ENCODE measurements at places on chromosomes 12 and 14.
A peak's percentile ranks its signal among the peaks of the same experiment; 100 is the strongest.

GRCh38 chr14:65753061-65753460, 340.5 kb downstream of the FUT8 start:
- no peak for DNase-seq

GRCh38 chr14:75438486-75439080, 10.8 kb downstream of the JDP2 start:
- DNase-seq = no peak

DNA sequence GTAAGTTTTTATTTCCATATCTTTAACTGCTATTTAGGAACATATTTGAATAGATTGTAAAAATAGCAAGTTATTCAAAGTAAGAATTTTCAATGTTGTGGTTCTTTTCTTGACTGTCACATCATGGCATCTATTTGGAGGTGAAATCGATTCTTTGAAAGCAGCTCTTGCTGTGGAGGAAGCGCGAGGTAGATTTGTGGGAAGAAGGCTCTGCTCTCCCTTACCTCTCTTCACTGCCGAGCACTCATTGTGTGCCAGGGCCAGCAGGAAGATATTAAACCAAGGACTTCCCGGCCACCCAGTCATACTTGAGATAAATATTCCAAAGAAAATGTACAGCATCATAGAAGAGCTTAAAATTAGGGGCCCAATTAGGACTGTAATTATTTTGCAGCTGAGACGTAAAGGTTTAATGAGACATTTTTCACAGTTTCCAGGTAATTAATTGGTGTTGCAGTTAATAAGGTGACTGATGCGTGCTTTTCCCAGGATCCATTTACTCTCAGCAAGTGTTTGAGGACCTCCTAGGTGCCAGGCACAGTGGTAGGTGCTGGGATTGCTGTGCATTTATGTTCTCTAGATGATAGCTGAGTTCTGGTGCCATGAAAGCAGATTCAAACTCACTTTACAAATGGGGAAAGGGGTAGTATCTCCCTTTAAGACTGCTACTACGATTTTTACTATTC, 89.2 kb upstream of the DYNC1H1 start:
- no peak for DNase-seq

GRCh38 chr12:25829192-25829591, 129.3 kb upstream of the RASSF8 start:
- no peak for DNase-seq

GRCh38 chr12:120583478-120584030, 2.4 kb upstream of the POP5 start:
- DNase-seq = peak; percentile 76

GRCh38 chr14:100804558-100805309, 21.2 kb upstream of the MEG3 start:
- DNase-seq = no peak

DNA sequence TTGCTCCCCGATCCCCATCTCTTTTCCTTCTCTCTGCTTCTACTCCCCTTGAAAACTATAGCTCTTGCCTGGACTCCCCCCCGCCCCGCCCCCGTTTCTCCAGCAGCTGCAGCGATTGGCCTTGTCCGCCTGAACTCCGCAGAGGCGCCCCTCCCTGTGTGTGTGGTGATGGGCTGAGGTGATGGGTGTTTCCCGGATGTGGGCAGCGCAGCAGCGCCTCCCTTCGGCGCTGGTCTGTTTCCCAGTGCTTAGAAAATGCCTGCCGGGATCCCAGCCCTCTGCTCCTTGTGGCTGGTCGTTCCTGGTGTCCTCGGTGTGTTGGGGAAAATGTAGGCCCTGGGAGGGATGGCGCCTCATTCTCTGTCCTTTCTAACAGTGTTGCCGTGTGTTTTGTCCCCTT, 43.3 kb downstream of the GALNT8 start:
- no peak for DNase-seq

DNA sequence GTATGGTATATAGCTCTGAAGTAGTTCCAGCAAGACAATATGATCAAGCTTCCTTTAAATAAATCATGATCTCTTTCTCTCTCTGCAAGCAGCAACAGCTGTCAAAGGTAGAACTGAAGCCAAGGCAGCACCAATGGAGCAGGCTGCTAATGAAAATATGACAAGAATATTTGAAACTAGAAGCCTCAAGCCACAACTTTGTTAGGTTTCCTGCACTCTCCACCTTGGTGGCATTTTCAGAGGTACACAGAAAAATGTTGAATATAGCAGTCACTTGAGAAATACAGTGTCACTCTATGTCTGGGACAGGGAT, 43.8 kb upstream of the PSMA6 start:
- DNase-seq = no peak

- no peak for DNase-seq
Measured at GRCh38 chr14:30864934-30865333, 9.4 kb upstream of the COCH start.

DNA sequence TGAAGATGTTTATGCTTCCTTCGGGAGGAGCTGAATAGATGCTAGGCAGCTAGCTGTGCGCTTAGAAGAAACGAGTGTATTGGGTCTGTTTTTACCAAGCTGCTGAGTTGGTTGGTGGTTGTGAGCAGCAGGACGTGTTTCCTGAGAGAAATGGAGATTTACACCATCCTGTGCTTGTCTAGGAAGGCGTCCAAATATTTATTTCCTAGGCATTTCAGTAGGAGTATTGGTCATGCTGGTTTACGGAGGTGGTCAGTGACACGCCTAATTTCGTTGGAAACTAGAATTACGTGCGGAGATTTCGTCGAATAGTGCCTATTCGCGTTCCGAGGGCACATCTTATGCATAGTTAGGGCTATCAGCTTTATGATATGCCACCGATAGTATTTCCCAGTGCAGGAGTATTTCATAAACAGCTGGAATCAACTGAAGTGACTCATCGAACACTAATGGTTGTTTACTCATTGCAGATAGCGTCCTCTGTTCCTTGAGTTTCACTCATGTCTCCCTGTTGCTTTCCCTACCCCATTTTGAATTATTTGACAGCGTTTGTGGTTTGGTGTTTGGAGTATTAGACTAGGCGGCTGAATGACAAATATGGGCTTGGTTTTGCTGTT, 780 bp downstream of the TBC1D15 start:
- no peak for DNase-seq

DNA sequence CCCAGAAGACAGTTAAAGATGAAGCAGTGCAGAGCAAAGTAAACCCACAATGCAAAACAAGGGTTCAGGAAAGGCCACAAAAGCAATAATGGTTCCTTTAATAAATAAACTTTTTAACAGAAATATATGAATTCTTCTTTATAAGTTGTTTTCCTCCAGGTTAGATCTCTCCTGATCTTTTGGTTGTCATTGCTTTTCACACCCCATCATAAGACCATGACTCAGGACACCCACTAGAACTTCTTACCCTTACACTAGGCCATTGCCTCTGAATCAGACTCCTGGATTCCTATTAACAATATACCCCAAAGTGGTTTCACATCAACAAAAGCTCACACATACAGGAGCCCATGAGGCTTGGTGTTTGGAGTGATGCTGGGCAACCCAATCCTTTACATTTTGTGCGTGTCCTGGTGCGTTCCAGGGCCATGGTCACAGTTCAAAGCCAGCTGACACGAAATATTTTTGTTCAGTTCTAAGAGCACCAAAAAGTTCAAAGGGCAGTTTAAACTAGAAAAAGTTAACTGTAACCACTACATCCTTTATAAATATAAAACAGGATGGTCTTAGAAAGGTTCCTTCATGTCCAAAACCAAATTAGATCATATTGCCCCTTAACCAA, 187.0 kb downstream of the EPS8 start:
- no peak for DNase-seq

GRCh38 chr12:55659486-55660385, 23.0 kb downstream of the OR10P1 start:
- DNase-seq = no peak
